Endothelial cell (in vitro differentiated cells): ENCODE measurements at places on chromosomes 7 and 10. TPM values are rescaled to one million over a fixed set of nuclear protein-coding genes. Genes with fewer than 3 reads are reported as not detected.

GRCh38 chr7:46763344-46763743 is 818.6 kb downstream of the TNS3 start:
- DNase-seq = no peak

BCAP29 gene
- 114 TPM for total RNA-seq

MCM10 gene
- 7.0 TPM for total RNA-seq

DNA sequence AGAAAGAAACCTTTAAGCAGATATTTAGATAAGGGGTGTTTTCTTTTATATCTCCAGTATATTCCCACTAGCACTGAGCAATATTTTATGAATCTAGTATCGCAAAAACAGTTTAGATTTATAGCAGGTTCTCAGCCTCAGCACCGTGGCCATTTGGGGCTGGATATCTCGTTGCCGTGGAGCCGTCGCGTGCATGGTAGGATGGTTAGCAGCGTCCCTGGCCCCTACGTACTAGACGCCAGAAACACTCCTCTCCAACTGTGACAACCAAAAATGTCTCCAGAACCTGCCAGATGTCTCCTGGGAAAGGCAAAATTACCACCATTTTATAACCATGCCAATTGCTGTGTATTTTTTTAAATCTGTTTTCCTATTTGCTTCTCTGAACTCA is 172.9 kb downstream of the CACNB2 start:
- no peak for DNase-seq

- DNase-seq = no peak
These were observed 87.9 kb downstream of the MCU start for GRCh38 chr10:72779874-72780273.

DNA sequence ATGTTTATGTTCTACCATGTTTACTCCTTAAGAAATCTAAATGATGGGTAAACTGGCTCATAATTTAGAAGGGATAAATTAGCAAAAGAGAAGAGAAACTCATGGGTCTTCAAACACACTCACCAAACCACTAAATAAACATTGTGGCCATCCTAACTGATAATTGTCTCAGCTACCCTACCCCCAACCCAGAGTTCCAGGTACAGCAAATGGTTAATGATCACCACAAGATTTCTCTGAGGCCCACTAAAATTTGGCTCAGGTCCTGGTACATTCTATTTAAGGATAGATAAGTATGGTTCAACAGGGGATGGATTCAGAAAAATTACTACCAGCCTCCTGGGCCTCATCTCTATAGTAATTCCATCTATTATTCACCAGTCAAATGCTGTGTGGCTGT is 21.4 kb downstream of the SLC25A13 start:
- DNase-seq = no peak

- no peak for DNase-seq
These were observed 625 bp downstream of the GIMAP2 start for GRCh38 chr7:150686030-150686631.

SEMA3A gene
- 8.5 TPM for total RNA-seq

- DNase-seq = no peak
These were observed 76.0 kb downstream of the SPDYE5 start for GRCh38 chr7:75567948-75568595.

DNA sequence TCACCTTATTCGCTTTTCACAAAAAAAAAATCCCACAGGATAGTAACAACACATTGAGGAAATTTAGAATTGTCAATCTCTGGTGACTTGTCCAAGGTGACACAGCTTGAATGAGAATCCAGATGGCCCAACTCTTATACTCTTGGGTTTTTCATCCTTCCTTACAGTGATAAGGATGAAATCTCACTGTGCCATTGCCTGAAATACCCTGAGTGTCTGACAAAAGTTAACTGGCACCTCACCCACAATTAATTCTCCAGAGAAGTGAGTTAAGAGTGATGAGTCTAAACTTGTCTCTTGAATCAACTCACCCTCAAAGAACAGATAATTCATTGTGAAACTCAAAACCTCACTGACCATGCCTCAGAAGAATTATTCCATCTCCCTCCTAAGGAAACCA is 18.9 kb downstream of the CHRM2 start:
- no peak for DNase-seq

- DNase-seq = no peak
These were observed 3.7 kb downstream of the ZNF680 start for GRCh38 chr7:64559206-64559605.

- DNase-seq = no peak
These were observed 111.1 kb downstream of the ELMO1 start for GRCh38 chr7:37337522-37337921.

- no peak for DNase-seq
These were observed 178.9 kb downstream of the ADK start for GRCh38 chr10:74329873-74330272.

NUTM2E gene
- total RNA-seq = 0.46 TPM

DNA sequence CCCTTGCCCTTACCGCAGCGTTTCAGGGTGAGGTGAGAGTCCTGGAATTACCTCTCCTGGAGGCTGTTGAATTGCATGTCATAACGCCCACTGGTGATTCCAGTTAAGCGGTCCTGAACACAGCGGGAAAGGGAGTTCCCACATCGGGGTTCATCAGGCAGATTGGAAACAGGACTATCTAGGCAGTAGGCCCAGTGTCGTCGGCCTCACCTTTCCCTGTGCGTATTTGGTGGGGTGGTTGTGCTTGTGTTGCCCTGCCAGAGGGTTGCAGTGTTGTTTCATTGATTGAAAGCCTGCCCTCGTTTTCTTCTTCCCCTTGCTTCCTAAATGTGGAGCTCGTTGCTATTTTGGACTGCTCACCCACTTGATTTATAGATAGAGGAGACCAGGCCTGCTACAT is 10.6 kb upstream of the SUN1 start:
- no peak for DNase-seq

DNA sequence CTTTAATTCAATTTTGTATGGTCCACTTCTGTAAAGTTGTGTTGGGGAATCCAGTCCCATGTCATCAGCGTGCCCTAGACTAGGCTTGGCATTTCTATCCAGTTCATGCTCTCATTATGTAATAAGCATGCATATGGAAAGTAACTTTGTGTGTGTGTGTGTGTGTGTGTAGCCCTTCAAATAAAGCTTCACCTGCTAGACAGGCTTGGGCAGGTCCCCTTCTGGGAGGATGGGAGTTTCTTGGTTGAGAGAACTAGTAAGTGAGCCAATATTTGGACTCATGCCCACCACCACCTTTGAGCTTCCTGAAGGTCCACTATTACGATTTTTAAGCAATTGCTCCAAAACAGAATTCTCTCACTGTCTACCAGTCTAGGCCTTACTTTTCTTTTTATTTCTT is 6.9 kb downstream of the BZW2 start:
- no peak for DNase-seq

GRCh38 chr10:128622706-128623105 is 496.5 kb upstream of the MKI67 start:
- DNase-seq = no peak

FXYD4 gene
- not detected for total RNA-seq

DNA sequence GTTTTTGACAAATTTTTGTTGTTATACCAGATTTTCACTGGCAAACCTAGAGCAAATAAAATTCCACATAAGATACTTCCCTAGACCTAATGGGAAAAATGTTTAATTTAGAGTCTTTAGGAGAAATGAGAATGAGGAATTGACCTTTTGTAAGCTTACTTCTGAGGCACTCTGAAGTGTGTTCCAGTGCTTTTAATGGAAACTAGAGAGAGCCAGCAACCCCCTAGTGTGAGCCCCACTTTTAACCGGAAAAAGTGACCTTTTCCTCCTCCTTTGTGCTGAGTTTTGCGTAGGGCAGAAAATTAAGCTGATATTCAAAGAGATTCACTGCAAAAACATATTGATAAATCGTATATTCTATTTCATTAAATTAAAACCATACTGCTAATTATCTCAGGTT is 5.2 kb downstream of the IKZF1 start:
- DNase-seq = no peak

DNA sequence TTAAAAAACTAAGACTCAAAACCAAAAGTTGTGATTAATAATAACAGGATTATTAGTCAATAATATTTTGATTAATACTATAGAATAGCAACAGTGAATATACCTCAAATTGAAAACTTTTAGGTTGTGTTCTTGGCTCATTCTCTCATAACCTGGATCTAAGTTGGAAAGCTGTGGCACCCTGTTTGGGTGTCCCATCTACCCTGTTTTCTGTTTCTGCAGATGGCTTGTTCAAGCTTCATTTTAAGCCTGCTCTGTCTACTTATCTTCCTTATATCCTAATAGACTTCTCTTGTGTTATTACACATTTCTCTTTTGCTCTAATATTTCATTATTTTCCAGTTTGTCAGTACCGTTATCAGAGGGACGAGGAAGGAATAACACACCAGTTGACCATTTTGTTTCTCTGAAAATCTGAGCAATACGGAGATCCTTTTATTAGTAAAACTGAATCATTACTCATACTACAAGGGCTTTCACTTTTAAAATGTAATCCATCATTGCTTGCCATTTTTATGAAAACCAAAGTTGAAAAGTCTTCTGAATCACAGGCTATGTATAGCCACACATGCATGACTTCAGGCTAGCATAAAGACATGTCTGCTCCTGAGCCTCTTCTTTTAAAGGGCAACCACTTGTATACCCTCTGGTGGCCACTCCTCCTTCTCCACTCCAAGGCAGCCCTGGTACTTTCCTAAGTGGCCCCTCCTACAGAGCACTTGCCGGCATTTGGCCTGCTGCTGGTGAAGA is 22.3 kb downstream of the COX15 start:
- no peak for DNase-seq

DNA sequence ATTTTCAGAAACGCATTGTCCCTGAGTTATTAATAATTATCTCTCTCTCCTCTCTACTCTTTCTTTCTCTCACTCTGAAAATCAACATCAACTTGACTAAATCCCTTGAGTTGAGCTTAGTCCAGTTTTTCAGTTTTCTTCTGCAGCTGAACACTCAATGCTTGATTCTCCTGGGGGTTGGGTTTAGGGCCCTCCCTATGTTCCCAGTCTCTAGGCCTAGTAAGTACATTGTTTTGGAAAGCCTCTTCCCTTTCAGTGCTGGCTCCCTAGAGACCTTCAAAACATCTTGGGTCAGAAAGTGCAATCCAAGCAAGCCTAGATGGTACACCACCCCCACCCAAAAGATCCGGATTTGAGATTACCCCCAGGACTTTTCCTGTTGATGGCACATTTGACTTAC is 488.5 kb downstream of the LRMDA start:
- DNase-seq = no peak

CYP3A5 gene
- 0.69 TPM for total RNA-seq

GRCh38 chr10:131729938-131730660 is 170.7 kb upstream of the PPP2R2D start:
- no peak for DNase-seq

DNA sequence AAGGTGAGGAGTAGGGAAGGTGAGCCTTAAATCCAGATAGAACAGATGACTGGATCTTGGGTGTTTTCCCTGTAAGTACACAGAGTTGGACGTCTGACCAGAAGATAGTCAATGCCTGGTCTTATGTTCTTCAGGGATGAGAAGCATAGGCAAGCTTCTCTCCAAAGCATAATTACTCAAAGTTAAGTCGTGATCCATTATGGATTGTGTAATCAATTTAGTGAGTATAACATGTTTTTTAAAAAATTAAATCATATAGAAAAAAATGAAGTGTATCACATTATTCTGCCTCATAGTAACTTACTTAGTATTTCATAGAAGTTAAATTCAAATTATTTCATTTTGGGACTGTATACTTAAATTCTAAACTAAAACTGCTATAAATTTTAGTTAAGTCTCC is 39.7 kb downstream of the KDM7A start:
- no peak for DNase-seq

DNA sequence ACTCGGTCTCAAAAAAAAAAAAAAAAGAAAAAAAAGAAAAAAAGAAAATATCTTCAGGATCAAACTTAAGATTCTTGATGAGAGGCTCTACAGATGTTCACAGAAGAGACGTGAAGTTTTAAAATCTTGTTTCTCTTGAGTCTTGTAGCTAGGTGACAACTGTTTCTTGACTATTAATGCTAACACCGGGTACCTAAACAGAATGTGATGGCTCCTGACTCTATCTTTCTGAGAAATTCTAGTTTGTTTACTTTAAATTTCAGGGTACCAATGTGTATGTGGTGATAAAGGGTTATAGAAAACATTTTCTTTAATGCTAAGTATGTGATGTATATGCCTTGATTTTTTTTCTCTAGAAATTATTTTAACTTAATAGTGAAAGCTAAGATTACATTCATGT is 61.0 kb downstream of the DAGLB start:
- DNase-seq = no peak

DNA sequence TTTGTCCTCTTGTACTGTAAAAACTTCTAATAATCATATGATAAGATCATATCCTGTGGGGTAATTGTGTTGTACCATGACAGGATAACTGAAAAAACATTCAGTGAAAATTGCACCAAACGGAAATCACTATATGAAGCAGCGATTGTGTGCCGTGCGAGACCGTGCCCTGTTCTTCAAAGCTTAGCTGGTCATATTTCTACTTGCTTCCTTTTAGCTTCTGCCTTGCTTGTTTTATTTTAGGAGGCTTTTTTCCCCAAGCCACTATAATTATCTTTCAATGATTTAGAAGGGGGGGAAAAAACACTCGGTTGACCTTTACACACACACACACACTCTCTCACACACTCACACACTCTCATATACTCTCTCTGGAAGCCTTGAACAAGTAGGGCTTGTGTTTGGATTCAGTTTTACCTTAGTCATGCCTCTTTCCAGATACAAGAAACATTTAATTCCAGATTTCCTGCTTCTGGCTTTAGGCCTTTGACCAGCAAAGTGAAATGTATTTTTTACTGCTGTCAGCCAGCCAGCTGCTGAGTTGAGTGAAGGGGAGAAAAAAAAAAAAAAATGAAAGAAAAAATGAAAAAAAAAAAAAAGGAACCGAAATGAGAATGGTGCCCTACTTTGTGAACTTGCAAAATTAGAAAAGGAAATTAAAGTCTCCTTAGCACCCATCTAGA is 181.4 kb downstream of the ARID5B start:
- no peak for DNase-seq

DNA sequence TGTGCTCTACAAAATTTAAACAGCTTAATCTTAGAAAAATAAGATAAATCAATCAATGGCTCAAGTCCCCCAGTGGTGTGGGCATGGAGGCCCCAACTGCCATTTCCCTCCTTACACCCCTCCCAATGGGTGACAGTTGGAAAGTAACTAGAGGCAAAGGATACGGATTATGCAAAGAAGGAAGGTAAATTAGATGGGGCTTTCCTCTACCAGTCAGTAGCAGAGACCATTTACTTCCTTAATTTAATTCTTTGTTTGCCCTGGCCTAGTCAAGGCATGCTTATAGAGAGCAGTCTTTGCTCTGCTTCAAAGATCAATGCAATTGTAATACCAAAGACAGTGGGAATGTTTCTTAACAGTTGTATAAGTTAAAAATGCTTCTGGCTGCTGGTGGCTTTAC is 63.3 kb upstream of the PAPSS2 start:
- DNase-seq = no peak

GRCh38 chr7:33849004-33849403 is 56.3 kb upstream of the BMPER start:
- no peak for DNase-seq

GRCh38 chr7:4631380-4632179 is 50.5 kb upstream of the FOXK1 start:
- peak; percentile 8 for DNase-seq

AKR1C3 gene
- 2.8 TPM for total RNA-seq
